ENCODE measurements at places on chromosomes 2 and 18.
A peak's percentile ranks its signal among the peaks of the same experiment; 100 is the strongest.

DNA sequence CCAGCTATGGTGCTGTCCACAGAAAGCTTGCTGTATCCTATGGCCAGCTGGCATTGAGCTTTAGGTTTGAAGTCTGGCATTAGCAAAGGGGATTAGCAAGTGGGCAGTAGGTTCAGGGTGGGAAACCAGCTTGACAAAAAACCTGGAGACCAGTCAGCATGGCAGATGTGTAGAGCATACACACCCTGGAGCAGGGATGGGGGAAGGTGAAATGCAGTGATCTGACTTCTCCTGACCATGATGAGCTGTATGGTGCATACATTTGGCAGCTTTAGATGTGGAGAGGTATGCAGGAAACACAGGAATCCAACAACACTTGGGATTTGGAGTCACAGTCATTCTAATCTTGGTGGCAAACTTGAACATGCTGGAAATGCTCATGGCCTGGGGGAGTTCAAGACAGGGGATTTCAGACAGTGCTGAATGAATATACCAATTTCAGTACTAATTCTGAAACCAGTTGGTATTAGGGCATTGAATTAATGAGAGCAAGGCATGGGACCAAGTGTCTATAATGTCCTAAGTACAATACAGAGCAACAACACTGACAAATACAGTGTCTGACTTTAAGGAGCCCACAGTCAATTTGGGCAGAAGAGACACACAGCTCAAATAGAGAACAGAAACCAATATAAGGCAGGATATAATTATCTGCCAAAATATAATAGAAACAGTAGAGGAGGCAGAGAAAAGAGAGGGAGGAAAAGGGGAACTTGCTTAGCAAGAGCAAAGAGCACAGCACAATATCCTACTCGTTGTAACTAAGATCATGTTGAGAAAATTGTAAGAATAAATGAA is 11.8 kb downstream of the ARHGAP15 start:
- no peak for DNase-seq

DNA sequence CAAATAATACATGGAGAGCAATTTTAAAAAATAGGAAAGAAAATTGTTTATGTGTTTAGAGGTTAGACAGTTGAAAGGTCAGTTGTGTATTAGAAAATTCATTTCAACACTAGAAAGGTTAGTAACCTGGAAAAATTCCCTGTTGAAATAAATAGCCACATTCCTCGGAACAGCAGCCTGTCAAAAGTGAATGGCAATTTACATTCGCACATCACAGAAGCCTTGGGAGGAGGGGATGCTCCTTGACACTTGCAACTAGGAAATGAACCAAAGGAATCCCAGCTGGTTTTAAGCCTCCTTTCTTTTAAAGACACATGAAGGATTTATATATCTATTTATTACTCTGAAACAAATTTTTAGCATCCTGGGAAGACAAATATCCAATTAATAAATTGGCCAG is 653.5 kb upstream of the LRRTM4 start:
- no peak for DNase-seq

- no peak for DNase-seq
Measured at GRCh38 chr2:212494418-212495020, 44.1 kb downstream of the ERBB4 start.

- no peak for DNase-seq
Measured at GRCh38 chr2:147214914-147215313, 629.9 kb upstream of the ACVR2A start.

- DNase-seq = no peak
Measured at GRCh38 chr18:61727241-61728193, 165.3 kb downstream of the RNF152 start.

DNA sequence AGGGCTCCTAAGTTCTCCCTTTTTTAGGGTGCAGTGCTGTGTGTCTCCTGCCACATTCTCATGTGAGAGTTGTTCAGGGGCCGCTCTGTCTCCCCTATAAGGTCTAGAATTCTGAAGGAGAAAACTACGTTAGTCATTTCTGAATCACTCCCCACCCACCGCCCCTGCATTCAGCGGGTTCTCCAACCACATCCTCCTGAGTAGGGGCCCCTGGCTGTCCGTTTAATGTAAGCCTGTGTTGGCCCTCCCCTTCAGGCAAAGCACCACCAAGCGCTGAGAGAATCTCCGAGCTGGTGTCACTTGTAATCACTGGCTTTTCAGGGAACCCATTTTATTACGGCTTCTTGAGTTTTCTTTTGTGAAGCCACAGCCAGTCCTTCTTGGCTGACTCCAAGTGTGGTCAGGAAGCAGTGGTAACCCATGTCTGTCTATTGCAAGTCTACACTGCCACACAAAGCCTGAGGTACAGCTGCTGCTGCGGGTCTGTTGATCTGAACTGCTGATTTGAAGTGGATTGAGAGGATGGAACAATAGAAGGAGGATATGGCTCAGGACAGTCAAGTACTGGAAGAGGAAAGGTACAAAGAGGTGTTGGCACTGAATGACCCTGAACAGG is 16.9 kb downstream of the LCT start:
- DNase-seq = peak; percentile 28

GRCh38 chr2:39547811-39548719 is 111.0 kb upstream of the MAP4K3 start:
- DNase-seq = no peak

- no peak for DNase-seq
Measured at GRCh38 chr2:3738454-3738853, 35.1 kb downstream of the DCDC2C start.

DNA sequence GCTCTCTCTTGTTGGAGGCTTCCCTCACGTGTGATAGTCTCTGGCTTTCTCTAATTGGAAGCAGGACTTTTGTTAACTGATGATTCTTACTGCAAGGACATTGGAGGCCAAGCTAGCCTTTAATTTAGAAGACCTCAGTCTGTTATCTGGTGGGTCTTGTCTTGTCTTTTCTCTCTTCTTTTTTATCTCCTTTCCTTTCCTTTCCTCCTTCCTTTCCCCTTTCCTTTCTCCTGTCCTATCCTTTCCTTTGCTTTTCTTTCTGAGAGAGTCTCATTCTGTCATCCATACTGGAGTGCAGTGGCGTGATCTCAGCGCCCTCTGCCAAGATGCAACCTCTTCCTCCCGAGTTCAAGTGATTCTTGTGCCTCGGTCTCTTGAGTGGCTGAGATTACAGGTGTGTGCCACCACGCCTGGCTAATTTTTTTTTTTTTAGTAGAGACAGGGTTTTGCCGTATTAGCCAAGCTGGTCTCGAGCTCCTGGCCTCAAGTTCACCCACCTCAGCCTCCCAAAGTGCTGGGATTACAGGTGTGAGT is 18.1 kb downstream of the CCNYL1 start:
- no peak for DNase-seq

DNA sequence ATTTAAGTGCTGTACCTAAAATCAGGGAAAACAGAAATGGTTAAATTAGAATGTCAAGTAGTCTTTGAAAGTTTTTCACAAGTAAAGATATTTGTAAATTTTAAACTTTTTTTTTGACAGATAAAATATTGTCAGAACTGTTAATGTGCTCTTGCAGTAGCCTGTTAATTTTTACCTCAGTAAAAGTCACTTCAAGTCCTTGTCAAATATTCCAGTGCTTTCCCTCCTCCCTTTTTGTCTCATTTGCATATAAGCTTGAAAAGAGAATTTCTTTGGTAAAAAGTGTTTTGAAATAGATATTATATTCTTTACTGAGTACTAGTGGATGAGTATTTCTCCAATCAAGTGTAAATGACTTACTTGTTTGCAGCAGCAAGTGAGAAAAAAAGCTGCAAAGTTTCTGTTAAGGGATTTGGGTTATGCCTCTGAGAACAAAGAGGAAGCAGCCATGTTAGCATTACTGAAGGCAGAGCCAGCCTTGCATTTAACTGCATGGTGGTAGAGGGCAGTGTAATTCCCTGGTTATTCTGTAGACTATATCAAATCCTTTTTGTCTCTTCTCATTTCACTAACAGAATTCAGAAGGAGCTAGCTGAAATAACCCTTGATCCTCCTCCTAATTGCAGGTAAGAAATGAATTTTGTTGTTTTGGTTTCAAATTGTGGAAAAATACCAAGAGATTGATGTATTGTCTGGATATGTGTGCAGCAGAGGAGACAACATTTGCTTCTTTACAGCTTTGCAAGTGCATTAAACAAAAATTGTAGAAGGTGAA is 3.2 kb downstream of the UBE2E3 start:
- DNase-seq = peak; percentile 23

DNA sequence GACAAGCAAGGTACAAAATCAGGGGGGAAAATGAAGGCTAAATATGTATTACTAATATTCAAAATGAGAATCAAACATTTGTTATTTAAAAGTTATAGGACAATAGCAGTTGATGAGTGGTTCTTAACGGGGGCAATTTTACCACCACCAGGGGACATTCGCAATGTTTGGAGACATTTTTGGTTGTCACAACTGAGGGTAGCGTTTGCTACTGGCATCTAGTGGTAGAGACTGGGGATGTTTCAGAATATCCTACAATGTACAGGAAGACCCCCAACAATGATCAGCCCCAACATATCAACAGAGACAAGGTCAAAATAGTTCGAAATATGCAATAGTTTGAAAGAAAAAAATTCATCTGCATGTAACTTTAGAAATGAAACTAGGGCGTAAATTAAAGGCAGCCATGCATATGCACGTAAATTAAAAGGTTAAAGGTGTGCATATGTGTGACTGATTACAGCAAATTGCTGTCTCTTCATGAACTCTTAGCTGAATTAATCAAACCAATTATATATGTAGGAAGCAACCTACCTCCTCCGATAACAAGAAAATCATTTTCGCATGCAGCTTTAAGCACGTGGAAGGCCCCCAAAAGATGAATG is 61.2 kb upstream of the CUL3 start:
- DNase-seq = peak; percentile 11

DNA sequence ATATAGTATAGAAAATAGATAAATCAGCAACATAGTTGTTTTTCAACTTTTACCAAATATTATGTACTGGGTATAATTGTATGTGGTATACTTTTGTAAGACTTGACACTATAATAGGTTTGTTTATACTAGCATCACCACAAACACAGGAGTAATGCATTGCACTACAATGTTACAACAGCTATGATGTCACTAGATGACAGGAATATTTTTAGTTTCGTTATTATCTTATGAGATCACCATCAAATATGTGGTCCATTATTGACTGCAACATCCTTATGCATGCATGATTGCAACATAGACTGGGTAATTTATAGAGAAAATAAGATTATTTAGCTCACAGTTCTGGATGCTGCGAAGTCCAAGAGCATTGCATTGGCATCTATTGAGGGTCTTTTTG is 678.4 kb upstream of the ZNF804A start:
- DNase-seq = no peak
